ENCODE measurements at places on chromosomes 12 and 14. TPM values are rescaled to one million over a fixed set of nuclear protein-coding genes. Genes with fewer than 3 reads are reported as not detected.

Gene GPR84
- total RNA-seq: 0.57 TPM

Gene REC8
- total RNA-seq: 58.6 TPM

Gene VWF
- total RNA-seq: not detected

Gene WIF1
- not detected for total RNA-seq

Gene GLT8D2
- not detected for total RNA-seq

DNA sequence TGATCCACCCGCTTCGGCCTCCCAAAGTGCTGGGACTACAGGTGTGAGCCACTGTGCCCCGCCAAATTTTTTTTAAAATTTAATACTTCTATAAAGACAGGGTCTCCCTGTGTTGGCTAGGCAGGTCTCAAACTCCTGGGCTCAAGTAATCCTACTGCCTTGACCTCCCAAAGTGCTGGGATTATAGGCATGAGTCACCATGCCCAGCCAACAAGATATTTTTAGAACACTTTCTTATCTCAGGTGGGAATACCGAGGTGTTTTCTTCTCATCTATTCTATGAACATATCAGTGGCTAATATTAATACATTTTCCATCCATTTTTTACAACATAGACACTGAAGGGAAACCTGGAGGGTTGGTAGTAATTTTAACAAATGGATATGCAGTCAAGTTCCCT is 38.0 kb upstream of the DHRS4 start:
- DNase-seq: no peak

DNA sequence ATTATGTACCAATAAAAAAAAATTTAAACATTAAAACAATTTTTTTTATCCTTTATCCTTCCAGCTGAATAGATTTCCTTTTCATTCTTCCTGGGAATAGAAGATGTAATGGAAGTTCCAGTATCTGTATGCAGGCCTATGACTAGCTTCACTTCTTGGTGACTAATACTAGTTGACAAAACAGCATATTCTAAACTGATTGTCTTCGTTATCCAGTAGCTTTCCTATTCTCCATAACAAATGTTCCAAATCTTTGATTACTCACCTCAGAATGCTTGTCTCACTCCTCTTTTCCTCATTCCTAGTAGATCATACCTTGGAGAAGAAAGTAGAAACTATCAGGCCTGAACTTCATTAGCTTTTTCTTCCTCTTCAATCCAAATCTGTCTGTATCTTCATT is 70.7 kb downstream of the PLEKHA5 start:
- no peak for DNase-seq

DNA sequence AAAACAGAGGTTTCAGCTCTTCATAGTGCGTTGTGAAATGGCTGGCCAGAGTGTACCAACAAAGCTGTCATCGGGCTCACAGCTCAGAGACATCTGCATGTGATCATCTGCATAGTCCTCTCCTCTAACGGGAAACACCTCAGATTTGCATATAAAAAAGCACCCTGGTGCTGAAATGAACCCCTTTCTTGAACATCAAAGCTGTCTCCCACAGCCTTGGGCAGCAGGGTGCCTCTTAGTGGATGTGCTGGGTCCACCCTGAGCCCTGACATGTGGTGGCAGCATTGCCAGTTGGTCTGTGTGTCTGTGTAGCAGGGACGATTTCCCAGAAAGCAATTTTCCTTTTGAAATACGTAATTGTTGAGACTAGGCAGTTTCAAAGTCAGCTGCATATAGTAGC is 14.3 kb upstream of the PAPLN start:
- DNase-seq: no peak

- DNase-seq: no peak
Observed at GRCh38 chr14:52824462-52824861, 33.1 kb upstream of the GNPNAT1 start.

DNA sequence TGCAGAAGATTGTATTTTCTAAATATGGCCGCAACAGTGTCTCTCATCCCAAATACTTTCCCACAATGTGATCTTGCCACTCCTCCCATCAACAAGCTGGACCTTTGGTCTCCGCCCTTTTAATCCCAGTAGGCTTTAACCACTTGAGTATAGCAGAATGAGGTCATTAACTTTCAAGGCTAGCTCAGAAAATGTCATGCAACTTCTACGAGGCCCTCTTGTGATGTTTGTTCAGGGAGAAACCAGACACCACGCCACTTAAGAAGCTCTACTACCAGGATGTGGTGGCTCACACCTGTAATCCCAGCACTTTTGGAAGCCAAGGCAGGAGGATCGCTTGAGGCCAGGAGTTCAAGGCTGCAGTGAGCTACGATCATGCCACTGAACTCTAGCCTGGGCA is 20.1 kb upstream of the OR6J1 start:
- DNase-seq: no peak

DNA sequence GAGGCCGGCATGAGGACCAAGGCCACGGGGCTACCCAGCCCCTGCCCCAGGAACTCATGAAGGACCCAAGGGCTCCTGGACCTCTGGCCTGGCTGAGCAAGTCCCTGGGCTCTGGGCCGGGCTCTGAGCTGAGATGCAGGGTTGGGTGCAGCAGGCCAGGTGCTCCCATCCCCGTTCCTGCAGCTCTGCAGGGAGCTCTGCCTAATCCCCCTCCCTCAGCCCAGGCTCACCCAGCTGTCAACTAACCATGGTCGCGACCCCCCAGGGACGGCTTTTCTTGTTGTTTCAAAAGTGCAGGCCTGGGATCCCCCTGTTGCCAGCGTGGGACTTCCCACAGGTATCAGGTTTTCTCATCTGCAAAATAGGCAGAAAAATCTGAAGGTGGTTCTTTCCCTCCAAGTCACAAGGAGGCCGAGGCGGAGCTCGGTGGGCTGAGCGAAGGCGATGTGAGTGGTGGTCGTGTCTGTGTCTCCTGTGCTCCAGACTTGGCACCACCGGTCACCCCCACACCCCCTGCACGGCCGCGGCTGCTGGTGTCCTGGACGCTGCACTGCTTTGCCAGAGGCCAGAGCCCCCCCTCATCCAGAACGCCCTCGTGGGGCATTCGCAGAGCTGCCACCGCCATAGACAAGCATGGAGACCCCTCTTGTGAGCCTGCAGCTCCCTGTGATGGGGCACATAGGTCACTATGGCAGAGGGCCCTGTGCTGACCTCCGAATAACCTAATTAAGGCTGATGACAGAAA is 22.5 kb upstream of the GALNT9 start:
- DNase-seq: no peak

DNA sequence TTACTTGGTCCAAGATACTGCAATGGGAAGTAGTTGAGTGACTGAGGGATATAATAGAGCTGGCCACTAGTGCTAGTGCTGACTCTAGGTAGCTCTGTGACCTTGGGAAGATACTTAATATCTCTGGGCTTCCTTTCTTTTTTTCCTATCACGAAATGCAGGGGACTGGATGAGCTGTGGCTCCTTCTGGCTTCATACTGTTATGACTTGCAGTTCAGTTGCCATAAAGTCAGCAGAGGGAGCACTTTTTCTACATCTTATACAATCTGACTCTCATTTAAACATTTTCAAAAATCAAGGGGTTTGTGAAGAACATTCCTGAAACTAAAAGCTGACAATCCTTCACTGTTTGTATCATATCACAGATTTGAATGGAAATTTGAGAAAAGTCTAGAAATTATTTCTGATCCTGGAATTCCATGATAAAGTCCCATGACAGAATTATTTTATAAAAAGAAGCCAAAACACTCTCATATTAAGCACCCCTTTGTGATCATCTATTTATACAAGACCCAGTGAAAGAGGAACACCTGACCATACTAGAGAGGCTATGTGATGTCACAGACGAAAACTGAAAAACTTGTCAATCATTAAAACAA is 5.3 kb downstream of the BHLHE41 start:
- DNase-seq: no peak

DNA sequence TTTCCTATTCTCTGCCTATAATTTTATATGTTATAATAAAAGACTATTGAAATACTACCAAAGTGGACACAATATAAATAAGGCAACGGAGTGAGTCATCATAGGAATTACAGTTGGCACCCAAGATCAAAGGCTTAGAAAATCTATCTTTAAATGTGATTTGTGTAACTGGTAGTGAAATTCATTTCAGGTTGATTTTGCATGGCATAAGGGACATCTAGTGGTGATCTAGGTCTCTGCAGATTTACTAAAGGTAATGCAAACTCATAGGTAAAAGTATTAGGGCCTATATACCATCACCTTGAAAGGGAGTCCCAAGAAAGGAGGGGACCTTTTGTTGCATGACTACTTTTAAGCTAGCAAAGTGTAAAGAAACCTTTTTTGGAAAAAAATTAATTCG is 527.2 kb downstream of the NRXN3 start:
- DNase-seq: no peak

DNA sequence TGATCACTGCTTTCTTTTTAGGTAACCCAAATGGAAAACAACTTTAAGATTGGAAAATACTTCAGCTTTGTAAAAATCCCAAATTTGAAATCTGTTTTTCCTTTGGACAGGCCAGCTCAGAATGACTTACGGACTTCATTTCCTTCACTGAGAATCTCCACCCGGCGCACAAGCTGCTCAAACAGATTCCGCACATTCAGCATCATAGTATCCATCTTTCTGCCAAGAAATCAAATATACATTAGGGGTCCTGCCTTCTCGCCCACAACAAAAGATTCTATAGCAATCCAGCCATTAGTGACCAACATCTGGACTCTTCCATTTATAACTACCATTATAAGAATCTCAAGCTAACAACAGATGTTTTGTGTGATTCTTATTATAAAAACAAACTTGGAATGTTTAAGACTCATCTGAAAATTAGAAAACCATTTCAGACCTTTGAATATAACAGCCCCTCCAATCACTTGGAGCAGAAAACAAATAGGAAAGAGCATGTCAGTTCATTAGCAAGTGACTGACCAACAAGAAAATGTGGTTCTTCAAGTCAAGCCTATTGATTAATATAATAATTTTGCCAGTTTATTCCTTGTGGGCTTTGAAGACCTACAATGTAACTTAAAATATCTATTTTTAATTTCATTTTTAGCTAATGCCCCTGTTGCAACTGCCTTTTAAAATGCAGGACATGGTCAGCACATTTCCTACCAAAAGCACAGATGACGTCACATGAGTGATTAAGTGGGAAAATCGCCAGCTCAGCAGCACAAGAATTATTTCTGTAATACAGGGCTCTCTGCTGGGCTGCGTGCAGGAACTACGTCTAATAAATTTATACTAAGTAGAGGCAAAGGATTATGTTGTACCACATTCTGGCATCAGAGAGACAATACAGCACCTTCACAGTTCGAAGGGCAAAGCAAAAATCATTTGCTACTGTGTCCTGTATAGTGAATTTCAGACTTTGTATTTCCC is 8.5 kb downstream of the RACGAP1 start:
- no peak for DNase-seq

DNA sequence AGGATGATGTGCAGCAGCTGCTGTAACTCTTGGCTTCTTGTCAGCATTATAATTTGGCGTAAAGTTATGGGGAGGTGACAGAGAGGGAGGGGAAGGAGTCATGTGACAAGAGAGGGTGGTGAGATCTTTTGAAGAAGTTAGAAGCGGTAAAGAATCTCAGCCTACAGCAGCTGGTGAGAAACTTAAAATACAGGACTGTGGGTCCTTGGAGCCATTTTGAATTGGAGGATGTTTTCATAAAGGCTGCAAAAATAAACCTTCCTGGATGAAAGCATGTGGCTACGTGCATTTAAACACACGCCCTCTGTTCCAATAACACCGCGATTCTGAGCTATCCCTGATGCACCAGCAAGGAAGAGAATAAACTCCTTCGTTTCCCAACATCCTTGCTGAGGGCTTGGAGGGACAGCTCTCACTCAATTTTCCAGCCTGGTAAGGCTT is 133.7 kb downstream of the TMEM30B start:
- DNase-seq: no peak

DNA sequence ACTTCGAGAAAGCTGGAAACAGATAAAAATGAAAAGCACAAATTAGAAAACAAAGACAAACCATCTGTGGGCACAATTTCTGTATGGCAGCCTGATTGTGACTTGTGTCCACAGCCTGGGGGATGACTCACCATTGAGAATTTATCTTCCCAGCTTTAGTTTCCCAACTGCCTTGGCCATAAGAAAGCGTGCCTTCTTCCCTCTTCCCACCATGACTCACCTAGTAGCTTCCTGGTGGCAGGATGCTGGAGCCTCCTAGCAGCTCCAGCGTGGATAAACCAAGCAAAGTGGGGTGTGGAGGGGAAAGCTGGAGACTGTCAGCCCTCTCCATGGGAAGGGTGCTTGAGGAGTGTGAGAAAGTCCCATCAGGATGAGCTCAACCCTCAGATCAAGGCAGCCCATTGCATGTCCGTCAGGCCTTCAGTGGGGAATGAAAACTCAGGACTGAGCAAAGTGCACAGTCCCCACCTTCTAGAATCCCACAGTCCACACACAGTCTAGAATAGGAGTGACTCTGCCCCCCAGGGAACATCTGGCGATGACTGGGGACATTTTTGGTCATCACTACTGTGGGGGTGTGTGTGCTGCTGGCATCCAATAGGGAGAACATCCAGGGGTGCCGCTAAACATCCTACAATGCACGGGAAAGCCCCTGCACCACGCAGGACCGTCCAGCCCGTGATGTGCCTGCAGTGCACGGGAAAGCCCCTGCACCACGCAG is 22.4 kb upstream of the SERPINA6 start:
- DNase-seq: no peak

DNA sequence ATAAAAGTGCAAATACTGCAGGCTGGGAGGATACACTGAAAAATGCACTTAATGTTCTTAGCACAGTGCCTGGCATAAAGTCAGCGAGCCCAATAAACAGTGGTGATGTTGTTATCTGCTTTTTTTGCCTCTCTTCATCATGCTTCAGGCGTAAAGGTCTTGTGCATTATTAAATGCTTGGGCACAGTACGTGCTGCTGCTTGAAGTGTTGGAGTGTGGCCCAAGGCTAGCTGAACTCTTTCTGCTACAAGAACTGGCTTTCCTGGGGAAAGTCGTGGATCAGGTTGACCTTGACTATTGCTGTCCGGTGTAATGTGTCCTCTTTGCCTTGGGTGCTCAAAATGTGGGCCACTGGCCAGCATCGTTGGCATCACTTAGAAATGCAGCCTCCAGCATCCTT is 43.0 kb downstream of the SMOC1 start:
- no peak for DNase-seq

DNA sequence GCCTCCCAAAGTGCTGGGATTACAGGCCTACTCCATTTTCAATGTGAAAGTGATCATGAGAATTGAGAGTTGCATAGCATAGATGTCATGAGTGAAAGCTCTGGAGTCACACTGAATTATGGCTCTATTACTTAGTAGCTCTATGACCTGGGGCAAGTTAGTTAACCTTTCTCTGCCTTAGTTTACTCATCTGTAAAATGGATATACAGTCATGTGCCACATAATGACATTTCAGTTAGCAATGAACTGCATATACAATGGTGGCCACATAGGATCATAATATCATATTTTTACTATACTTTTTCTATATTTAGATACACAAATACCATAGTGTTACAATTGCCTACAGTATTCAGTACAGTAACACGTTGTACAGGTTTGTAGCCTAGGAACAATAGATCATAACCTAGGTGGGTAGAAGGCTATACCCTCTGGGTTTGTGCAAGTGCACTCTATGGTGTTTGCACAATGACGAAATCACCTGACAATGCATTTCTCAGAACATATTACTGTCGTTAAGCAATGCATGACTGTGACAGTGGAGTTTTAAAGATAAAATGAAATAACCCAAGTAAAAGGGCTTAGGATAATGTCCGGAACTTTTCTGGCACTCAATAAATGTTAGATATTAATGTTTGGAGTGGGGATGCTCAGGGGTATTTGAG is 53.1 kb downstream of the ZFYVE26 start:
- no peak for DNase-seq
